Mucosa of gallbladder (tissue), 1 donor: ENCODE measurements at places on chromosomes 7 and 10. TPM values are rescaled to one million over a fixed set of nuclear protein-coding genes. Genes with fewer than 3 reads are reported as not detected.

- DNase-seq: no peak
Measured at GRCh38 chr10:34622945-34623344, 192.2 kb downstream of the PARD3 start.

GRCh38 chr10:31584098-31584631 lies 265.1 kb downstream of the ZEB1 start:
- DNase-seq: no peak

GRCh38 chr10:129055986-129056385 lies 411.1 kb upstream of the MGMT start:
- DNase-seq: no peak

DNA sequence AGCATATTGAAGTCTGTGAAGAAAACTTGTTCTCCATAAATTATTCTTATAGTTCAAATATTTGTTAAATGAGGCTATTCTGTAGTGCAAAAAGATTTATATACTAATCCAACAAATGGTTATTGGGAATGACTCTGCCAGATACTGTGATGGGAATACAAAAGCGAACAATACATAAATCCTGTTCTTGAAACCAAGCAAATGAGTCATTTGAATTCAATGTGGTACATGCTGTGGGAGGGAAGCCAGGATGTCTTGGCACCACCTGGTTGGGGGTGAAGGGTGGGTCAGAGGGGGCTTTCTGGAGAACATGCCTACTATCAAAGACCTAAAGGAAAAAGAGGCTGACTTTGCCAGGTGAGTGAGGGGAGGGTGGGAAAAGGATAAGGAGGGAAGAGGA lies 594.2 kb downstream of the CALN1 start:
- no peak for DNase-seq

- DNase-seq: no peak
Measured at GRCh38 chr10:106474876-106475275, 689.6 kb downstream of the SORCS1 start.

DNA sequence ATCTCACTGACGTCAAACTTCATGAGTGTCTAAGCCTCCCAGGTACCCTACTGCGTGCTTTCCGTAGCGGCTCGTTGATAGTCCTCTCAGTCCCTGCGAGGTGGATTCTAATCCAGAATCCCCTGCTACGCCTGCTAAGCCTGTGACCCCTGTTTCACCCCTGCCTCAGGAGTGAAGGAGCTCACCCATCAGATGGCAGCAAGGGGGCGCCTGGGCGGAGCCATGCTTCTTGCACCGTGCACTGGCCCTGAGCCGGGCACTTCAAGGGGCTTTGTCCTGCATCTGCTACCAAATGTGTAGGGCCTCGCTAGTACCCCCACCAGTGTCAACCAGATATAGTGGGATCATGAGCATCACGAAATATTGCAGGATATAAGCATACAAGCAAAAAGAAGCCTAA lies 918 bp upstream of the STRA8 start:
- no peak for DNase-seq

- DNase-seq: no peak
Measured at GRCh38 chr7:29749701-29750321, 56.5 kb upstream of the WIPF3 start.

DNA sequence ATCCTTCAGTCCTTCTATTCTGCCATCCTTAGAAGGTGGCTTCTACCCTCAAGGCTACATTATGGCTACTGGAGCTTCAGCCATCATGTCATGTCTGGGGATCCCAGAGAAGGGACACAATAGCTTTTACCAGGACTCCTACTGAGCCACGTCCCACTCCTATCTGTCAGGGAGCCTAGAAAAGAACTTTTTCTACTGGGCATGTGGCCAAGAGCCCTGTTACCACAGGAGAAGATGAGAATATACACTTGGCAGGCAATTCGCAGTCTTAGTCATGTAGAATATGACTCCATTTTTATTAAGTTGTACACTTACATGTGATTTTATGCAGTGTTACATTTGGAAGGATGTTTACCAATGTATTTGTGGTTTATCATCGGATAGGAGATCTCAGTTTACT lies 64.6 kb upstream of the KCNMA1 start:
- no peak for DNase-seq

- no peak for DNase-seq
Measured at GRCh38 chr7:28573651-28574301, 161.5 kb downstream of the CREB5 start.

GRCh38 chr7:16685535-16685934 lies 39.6 kb downstream of the BZW2 start:
- DNase-seq: no peak

DNA sequence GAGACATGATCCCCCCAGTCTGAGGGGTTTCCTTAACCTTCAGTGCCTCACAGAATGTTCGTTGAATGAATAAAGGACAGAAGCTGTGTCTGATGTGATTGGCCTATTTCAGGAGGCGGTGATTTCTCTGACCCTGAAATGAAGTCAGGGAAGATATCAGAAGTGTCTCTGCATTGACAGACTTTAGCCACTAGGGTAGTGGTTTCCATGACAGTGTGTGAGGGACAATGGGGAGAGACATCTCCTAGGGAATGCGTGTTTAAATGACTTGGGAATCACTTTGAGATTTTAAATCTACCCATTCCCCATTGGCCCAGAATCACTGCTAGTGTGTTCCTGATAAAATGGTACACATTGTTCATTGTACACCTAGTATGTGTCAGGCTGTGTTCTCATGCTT lies 132.0 kb downstream of the CFAP58 start:
- no peak for DNase-seq

DNA sequence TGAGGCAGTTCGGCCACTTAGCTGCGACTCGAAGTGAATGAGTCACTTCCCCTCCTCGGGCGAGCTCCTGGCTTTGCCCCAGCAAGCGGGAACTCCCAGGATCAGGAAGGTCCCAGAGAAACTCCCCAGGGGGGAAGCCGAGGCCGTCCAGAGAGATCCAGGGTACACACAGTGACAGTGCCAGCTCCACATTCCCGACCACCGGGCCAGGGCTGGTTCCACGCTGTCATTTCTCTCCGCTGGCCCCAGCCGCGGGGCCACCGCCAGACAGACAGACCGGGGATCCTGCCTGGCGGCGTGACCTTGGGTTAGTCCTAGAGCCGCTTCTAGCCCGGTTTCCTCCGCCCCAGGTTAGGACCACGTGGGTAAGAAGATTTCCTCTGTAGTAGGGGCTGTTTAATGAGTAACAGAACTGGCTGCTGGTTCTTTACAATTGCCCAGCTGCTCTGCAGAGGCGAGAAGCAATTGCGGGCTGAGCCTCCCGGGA lies 463 bp upstream of the UPP1 start:
- DNase-seq: peak; percentile 93

- no peak for DNase-seq
Measured at GRCh38 chr7:148719753-148720152, 21.1 kb downstream of the CUL1 start.

GRCh38 chr10:110481919-110482318 lies 15.8 kb upstream of the DUSP5 start:
- DNase-seq: no peak

DNA sequence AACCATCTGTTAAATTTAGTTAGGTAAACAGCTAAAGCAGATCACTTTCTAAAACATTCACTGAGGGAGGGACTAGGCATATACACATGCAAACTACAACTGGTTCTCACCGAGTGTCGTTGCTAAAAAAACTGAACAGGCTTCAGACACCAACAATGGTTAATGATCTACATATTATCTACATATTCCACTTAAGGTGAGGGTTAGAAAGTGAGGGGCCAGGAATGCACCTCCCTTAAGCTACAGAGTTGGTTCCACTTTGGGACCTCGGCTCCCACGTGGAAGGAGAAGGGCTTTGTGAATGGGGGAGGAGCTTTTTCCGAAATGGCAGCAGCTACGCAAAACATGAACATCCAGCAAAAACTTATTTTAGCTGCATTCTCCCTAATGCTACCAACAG lies 5.8 kb downstream of the CTBP2 start:
- no peak for DNase-seq

DNA sequence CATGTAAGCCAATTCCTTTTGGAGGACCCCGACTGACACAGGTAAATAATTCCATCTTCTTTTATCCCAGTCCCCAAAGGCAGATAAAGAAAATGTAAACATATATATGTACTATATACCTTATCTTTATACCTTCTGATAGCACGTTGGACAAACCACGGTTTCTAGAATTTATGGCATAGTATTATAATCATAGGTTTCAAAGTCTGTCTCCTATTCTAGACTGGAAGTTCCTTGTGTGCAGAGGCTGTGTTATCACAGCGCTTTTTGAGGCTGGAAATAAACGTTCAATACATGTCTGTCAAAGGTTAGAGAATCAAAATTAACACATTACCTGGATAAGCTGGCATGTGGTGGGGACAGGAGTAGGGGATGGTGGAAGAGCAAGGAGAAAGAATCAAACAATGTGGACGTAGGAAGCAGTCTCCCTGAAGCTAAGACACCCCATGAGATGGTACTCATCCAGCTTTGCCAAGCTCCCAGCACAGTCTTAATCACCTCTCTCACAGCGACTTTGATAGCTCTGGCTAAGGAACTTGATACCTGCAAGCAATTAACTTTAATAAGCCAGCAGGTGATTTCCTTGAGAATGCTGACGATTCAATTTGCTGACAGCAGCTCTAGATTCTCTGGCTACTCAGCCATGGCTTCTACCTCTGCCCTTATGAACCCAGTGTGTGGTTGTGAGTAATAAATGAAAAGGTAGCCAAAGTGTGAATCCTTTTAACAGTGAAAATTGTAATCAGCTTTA lies 208.4 kb upstream of the LRRTM3 start:
- no peak for DNase-seq

DNA sequence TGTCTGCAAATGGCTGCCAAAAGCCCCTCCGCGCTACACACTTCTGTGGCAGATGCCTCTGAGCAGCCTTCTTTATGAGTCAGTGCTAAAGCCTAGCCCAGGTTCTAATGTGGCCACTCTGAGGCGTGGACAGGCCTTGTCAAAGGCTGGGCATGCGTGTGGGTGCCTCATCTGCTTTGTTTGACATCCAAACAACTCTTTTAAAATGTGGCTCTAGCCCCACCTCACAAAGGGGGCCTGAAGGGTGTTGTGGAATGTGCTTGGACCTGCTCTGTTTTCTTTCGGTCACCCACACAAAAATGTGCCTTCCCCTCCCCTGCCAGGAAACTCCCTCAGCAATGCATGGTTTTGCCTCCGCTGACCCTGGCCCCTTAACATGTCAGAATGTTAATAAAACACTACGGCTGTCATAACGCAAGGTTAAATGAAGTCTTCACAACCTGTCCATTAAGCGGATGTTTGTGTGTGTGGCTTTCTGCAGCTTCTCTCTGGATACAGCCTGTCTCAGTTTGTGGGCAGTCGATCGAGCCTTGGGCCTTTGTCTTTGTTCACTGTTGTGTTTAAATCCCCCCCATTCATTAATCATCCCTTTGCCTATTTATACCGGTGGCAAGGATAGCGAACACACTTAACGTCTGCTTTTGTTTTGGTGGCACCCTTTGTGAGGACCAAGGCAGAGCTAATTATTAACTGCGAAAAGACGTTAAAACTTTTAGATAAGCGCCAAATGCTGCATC lies 718.9 kb downstream of the LRMDA start:
- no peak for DNase-seq

- DNase-seq: no peak
Measured at GRCh38 chr7:47601881-47602249, 20.0 kb upstream of the TNS3 start.

DNA sequence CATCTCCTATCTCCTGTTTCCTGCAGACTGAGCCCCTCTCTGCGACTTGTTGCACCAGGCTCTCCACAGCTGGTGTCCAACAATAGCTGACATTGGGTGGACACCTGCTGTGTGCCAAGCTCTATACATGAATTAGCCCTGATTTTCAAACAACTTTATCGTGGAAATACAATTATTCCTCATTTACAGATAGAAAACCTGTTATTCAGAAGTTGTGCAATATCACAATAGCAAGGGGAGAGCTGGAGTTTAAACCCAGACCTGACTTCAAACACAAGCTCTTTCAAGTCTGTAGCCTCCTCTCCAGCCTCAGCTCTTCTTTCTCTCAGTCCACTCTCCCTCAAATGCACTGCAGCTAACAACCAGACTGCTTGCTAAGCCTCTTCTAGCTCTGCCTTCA lies 168.8 kb downstream of the HECW1 start:
- no peak for DNase-seq

DNA sequence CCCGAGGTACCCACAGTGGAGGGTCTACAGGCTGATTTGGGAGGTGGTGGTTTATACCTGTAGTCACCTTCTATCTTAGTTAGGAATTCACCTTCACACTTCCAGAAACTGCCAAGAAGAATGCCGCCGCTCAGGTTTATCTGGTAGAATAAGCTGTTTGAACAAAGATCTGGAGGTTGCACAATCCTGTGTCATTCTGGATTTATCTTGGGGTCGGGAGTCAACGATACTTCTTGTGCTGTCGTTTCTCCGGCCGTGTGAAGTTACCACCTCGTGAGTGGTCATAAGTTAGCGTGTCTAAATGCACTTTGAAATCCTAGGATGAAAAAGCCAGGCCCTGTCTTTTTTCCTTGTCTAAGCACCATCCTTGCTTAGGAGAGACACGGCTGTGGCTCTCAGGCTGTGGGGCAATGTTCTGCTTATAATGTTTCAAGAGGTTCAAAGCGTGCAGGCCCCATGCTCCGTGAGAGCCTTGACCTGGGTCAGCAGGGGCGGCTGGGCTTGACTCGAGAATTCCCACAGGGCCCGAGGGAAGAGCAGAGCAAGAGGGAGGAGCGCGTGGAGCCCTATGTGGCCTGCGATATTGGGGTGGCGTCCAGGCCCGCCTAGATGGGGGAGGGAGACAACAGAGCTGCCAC lies 35.5 kb downstream of the GRIFIN start:
- peak; percentile 59 for DNase-seq

The ZNF804B gene
- not detected for total RNA-seq

The AMZ1 gene
- 0.35 TPM for total RNA-seq

The OR6V1 gene
- total RNA-seq: not detected

The TSPAN14 gene
- total RNA-seq: 124 TPM

The PRKCQ gene
- 1.4 TPM for total RNA-seq

The MDH2 gene
- total RNA-seq: 135 TPM

The SLC18A2 gene
- 5.7 TPM for total RNA-seq

The OR2A1 gene
- total RNA-seq: not detected
